ENCODE measurements at places on chromosomes 13 and 19.

DNA sequence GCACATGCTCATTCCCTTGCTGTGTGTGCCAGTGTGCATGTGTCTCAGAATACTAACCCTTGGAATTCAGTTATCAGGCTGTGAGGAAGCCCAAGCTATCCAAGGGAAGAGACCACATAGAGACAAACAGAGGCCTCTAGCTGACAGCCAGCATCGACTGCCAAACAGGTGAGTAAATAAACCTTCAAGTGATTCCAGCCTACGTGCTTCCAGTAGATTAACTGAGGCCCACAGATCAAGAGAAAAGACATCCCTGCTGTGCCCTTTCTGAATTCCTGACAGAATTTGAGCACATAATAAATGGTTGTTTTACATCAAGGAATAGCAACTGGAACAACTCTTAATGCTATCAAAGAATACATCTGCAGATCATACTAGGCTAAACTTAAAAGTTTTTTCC, 17.5 kb downstream of the ZC3H13 start:
- DNase-seq: no peak

DNA sequence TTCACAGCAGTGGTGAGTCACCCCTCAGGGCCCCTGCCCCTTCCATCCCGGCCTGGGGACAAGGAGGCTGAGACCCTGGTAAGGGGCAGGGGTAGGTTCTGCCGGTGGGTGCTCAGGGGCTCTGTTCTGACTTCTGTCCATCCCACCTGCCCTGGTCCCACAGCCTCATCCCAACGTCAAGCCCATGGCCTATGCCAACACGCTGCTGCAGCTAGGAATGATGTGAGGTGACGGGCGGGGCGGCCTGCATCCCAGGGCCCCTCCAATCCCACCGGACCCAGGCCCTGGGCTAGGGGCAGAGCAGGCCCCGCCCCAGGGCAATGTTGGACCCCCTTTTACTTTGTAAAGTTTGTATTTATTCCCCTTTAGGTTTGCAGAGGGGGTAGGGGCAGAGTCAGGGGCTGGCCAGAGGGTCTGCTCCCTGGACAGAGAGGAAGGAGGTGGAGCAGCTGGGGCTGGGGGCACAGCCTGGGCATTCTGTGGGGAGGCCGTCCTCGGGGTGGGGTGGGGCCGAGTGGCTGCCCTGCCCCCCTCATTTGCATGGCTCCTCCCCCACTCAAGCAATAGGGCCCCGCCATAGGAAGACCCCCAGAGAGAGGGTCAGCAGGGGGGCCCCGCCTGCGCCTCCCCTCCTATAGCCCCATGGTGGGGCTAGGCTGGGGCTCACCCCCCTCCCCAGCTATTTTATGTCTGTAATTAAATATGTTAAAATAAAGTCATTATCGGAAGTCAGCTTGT, 23.1 kb downstream of the CCDC8 start:
- no peak for DNase-seq

GRCh38 chr13:30156826-30157615, 150.3 kb downstream of the KATNAL1 start:
- no peak for DNase-seq

DNA sequence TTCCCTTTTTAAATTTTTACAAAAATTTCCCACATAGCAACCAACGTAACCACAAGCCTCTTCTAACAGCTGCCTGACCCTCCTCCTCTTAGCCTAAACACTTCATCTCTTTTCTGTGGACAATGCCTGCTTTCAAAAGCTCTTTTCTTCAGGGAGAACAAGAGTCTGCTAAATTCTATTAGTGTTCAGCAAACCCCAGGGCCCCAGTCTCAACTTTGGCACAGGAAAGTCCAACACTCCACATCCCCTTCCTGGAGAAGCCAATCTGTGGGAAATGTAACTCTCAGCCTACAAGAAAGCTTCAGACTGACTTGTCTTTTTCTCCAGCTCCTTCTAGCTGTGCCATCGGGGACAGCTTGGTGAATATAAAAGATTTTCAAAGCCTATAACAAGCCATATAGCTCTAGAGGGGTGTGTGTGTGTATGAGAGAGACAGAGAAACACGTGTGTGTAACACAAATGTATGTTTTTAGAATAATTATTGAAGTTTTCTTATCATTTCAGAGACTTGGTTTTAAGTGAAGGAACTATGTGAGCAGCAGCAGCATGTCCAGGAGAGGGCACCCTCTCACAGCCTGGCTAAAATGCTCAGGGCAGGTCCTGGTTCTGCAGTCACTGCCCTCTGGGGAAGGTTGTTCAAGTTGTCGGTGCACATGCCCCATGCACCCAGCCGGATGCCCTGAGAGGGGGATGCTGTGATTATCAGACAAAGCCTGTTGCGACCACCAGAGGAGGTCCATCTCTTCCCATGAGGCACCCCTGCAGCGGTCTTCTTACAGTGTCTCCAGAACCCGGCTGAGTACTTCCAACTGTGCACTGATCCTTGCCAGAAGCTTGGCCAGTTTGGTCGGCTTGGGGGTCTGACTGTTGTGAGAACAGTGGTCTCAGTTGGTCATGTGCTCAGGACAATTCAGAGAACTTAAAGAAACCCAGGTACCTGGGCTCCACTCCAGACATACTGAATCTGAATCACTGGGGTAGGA, 34.4 kb downstream of the CCDC70 start:
- DNase-seq: no peak

GRCh38 chr19:36041831-36042230, 9.2 kb upstream of the CLIP3 start:
- no peak for DNase-seq

GRCh38 chr19:51097166-51097738, 11.0 kb downstream of the CTU1 start:
- DNase-seq: no peak

- DNase-seq: no peak
These were observed 55.8 kb downstream of the ZNF93 start for GRCh38 chr19:19956434-19957075.

- no peak for DNase-seq
These were observed 22.9 kb downstream of the PPP2R1A start for GRCh38 chr19:52212572-52213255.

GRCh38 chr19:51327066-51328001, 14.6 kb downstream of the VSIG10L start:
- DNase-seq: no peak

- DNase-seq: no peak
These were observed 724.0 kb upstream of the MIR17HG start for GRCh38 chr13:90623318-90624011.

- DNase-seq: no peak
These were observed 77.9 kb upstream of the UQCRFS1 start for GRCh38 chr19:29290853-29291252.

DNA sequence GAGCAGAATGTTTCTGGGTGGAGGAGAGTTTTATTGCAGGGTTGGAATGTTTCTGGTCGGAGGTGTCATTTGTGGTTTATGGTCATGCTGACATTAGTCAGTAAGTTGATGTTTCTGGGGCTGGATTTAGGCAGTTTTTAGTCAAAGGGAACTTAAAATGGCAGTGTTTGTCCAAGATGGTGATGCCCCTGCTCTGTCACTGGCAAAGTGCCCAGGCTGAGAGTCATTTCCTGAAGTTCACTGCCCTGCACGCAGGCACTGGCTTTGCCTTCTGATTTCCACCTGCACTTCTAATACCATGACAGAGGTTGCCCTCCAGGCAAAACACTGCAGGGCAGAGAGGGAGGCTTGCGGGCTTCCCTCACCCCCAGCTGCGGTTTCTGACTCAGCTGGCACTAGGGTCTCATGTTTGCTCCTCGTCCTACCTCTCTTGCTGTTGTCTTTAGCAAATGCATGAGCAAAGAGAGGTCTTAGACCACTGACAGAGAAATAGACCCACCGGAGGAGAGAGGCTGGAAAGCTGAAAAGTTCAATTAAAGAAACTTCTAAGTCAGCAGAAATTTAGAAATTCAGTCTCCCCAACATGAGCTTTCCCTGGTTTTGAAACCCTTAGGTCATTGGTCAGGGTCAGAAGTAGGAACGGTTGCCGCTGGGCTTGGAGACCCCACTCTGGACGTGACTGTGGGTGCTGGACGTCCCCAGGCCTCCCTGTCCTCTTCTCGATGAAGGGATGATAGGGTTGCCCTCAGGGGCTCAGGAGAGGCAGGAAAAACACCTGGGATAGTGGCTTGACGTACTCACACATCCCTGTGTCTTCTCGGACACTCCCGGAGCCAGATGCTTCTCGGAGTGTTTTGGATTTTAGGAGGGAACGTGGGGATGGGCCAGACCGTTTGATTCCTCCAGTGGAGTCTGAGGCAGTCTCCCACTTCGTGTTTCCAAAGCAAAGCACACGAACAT, 26.3 kb downstream of the TMEM255B start:
- peak; percentile 29 for DNase-seq

DNA sequence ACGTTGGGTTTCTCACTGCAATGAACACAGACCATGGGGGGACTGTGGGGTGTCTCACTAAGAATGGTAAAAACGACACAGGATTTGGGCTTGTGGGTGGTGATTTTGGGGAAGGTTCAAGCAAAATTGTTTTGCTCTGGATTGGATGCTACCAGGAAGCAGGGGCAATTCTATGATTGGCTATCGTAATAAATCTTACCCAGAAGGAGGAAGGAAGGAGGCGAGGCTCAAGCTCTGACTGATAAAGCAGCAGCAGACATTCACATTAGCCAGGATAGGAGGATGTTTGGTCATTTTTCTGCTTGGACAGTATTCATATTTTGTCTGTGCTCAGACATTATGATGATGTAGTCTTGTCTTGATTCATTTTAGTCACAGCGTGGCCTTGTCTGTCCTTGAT, 1.5 kb downstream of the ZNF576 start:
- DNase-seq: no peak

DNA sequence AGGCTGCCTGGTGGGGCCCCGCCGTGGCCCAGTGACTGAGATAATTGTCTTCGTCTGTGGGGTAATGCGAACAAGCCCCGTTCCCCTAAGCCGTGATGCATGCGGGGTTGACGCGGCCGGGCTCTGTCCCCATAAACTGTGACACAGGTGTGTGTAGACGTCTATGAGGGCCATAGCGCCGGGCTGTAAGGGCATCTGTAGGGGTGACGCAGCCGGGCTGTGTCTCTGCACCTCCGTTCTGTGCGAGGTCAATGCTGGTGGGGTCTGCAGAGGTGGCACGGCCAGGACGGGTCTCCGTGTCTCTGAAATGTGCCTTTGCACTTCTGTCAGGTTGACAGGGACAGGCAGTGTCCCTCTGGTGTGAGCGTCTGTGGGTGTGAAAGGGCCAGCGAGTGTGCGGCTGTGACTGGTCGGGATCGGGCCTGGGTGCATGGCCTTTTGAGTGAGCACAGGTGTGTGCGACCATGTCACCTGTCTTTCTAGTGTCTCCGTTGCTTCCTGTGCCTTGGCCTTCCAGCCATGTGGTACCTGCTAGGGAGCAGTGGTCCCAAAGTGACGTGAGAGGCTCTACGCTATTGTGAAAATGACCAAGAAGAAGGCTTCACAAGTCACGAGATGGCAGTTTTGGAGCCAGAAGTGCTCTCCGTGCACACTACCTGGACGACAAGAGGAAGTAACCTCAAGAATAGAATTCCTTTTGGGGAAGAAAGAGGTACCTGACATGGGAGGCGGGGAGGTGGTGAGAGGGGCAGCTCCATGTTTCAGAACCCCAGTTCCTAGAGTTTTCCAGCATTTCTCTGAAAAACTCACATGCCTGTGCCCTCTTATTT, 16.4 kb upstream of the ZNF331 start:
- DNase-seq: no peak

GRCh38 chr13:80430561-80430960, 89.6 kb upstream of the SPRY2 start:
- DNase-seq: no peak

GRCh38 chr19:5352229-5352763, 11.7 kb upstream of the PTPRS start:
- DNase-seq: no peak

GRCh38 chr13:21894703-21895699, 224.1 kb downstream of the FGF9 start:
- DNase-seq: no peak

DNA sequence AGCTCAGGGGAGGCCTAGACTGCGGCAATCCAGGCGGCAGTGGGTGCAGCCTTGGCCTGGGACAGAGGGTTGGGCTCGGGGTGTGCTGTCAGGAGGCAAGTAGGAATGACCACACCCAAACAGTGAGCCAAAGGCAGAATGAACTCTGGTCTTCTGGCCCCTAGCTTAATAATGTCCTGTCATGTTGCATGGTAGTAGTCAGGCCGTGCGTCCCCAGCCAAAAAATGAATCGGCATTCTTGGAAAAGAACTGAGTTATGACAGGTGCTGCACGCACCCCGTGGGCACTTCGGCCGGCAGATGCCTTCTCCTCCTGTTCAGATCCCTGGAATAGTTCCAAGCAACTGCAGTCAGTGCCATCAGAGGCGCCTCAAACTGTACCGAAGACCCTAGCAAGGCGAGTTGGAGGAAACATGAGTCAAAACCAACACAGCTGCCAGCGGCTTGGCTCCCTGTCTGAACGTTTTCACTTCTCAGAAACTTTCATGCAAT, 55.9 kb downstream of the ATP7B start:
- DNase-seq: no peak

DNA sequence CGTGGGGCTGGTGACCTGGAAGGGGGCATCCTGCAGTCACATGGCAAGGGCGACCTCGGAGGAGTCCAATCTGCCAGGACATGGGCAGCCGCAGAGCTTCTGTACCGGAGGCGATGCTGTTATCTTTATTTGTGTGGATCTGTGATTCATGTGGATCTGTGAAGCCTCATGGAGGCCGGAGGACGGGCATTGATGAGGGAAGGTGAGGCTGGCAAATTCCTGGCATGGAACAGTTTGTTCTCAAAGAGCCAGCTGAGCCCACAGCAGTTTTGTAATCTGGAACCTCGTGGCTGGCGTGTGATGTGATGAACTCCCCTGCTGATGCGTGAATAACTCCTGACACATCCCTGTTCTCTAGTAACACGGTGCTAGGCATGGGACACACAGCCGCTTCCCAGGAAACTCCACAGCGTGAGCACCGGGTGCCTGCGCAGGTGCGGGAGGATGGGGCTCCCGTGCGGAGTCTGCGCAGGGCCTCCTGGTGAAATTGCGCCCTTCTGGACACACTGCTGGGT, 40.4 kb downstream of the ATP11A start:
- DNase-seq: no peak

Data from GOT3 (cell line).